ENCODE measurements at places on chromosomes 7 and 10. TPM values are rescaled to one million over a fixed set of nuclear protein-coding genes. Genes with fewer than 3 reads are reported as not detected.
A peak's percentile ranks its signal among the peaks of the same experiment; 100 is the strongest.

DNA sequence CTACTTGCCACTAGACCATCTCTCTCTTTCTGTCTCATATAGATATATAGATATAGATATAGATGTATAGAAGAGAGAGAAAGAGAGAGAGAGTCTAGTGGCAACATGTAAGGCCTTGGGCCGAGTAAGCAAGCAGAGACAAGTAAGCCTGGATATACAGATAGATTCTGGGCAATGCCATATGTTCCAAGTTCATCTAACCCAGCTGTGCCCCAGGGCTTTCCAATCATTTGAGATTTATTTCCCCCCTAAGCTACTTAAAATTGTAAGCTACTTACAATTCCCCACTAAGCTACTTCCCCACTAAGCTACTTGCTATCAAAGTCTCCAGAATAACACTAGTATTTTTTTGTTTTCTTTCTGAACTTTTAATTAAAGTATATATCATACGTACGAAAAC lies 1094.1 kb downstream of the DNAJB9 start:
- DNase-seq, result no peak

DNA sequence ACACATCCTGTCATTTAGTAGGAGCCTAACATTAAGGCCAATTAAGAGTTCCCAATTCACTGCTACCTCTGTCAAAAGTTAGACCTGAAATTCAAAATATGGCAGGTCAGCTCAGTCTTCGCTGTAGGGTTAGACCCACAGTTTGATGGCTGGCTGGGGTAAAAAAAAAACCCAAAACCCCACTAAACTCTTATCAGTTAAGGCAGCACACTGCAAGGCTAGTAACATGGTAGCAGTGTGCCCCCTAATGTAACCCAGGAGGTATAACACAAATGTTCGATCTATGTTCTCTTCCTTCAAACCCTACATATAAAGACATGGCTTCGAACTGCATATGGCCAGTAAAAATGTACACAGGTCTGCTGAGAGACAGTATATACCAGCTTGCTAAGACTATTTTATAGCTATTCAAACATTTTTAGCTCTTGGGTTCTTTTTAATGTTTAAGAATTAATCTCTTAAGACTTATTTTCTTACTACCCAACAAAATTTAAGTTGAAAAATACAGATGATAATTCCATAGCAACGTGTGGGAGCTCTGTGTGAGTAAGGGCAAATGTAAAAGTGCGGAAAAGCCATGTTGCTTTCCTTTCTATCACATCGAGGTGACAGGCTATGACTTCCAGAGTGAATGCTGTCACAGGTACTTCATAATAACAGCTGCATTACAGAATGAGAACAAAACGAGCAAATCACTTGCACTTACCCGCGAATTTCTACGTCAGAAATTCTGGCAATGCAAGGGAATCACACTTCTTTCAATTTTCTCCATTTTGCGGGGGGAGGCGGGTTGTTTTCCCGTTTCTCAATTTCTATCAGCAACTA lies 168.4 kb upstream of the IMMP2L start:
- DNase-seq, result peak; percentile 42

DNA sequence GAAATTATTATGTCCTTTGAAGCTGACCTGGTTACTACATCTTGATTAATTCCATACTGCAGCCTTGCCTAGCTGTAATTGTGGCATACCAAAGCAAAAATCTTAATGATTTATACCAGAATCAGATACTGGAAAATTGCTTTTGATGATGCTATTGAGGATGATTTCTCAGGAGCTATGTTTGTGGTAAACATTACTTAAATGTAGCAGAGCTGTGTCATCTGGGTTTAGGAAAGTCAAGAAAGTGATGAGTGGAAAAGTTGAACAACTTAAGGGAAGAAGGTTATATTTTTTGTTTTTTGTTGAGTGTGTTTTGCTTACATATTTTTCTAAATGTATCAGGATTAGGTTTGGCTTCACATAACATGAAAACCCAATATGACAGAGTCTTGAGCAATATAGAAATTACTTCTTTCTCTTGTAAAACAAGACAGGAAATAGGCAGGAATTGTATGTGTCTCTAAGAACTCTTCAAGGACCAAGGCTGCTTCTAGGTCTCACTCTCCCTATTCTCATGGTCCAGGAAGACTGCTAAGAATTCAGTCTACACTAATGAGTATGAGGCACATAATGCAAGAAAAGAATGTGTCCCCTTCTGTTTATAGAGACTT lies 87.6 kb upstream of the MTPN start:
- no peak for DNase-seq

The SLC26A5 gene
- not detected for total RNA-seq

The CYP2W1 gene
- total RNA-seq, result not detected

Measured in LHCN-M2 (cell line).